ENCODE measurements at places on chromosomes 1 and 21.

- no peak for DNase-seq
These were observed 51.8 kb upstream of the INSL5 start for GRCh38 chr1:66852870-66853269.

DNA sequence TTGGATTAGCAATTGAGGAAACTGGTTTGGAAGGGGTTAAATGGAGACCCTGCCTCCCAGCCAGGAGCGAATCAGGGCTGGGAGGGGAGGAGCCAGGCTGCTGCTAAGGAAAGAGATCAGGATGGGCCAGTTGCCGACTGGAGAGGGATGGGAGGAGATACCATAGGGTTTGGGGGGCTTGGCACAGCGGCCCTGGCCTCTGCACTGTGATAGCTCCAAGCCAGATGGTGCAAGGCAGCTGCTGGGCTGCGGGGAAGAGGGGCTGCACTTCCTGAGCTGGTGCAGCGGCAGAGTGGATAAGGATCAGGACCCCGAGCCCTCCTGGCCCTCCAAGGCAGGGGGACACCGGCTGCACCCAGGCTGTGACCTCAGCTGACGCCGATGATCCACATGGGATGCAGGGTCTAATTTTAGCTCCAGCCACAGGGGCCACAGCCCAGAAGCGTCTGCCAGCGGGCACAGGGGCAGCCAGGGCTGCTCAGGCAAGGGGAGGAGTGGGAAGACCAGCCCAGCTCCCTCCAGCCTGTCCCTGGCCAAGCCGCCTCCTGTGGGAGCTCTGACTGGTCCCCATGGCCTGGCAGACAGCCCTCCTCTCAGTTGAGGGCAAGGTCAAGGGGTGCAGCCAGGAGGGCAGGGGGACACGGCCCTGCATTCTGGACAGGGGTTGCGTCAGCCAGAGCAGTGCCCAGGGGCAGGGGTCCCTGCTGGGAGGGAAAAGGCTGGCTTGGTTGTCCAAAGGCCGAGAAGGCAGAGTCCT lies at the start of gene EXTL1:
EXTL1 (plus strand) TSS at position 129 of the 757 bp plus-strand sequence. CDS start 872 bp downstream, outside the sequence.
- no peak for DNase-seq

DNA sequence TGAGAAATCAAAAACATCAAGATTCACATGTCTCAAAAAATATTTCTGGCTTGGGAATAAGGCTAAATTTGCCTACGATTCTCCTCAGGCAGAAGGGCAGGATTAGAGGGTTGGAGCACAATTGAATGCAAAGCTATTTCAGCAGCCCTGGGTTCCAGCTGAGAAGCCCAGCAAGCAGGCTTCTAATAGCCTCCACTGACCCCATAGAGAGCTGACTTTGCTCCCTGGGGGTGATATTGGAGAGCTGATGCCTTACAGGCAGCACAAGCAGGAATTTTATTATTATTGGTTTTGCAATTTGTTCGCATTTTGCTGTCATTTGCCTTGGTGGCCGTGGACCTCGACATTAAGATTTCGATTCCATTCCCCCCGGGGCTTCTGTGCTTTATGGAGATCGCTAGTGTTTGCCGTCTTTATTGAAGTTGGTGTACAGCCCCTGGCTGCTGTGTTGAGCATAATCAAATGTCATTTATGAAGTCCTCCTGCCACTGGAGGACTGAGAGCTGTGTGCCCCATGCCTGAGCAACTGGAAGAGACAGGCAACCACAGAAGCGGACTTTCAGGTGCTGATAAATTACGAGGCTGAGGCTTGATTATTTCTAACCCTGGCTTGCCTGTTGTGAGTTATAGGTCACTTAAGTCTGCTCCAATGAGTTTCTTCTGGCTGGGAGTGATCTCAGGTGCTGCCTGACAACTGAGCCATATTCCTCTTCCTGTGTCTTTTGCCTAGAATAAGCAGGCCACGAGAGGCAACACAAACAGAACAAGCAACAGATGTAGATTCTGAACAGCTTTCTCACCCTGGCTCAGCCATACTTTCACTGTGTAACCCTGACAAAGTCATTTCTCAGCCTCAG lies 518.4 kb upstream of the CAMK1G start:
- DNase-seq = no peak

- DNase-seq = no peak
These were observed 8.5 kb downstream of the CELSR2 start for GRCh38 chr1:109257682-109258421.

- no peak for DNase-seq
These were observed 24.3 kb upstream of the EPS8L3 start for GRCh38 chr1:109787845-109788601.

Measured in stimulated activated effector memory CD8-positive, alpha-beta T cell treated with anti-CD3 and anti-CD28 coated beads, Interleukin-12 subunit alpha, Interleukin-12 subunit beta, amount 100 ng/mL, for 72 hours (primary cell).